Muscle of leg (tissue), 16 donors: ENCODE measurements at places on chromosomes 13 and 19.

DNA sequence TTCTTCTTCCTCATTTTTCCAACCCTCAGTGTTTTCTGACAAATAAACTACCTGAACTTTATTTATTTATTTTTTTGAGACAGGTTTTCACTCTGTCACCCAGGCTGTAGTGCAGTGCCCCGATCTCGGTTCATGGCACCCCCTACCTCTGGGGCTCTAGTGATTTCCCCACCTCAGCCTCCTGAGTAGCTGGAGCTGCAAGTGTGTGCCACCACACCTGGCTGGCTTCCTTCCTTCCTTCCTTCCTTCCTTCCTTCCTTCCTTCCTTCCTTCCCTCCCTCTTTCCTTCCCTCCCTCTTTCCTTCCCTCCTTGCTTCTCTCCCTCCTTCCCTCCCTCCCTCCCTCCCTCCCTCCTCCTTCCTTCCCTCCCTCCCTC, 32.3 kb downstream of the KCTD4 start:
- DNase-seq: no peak

DNA sequence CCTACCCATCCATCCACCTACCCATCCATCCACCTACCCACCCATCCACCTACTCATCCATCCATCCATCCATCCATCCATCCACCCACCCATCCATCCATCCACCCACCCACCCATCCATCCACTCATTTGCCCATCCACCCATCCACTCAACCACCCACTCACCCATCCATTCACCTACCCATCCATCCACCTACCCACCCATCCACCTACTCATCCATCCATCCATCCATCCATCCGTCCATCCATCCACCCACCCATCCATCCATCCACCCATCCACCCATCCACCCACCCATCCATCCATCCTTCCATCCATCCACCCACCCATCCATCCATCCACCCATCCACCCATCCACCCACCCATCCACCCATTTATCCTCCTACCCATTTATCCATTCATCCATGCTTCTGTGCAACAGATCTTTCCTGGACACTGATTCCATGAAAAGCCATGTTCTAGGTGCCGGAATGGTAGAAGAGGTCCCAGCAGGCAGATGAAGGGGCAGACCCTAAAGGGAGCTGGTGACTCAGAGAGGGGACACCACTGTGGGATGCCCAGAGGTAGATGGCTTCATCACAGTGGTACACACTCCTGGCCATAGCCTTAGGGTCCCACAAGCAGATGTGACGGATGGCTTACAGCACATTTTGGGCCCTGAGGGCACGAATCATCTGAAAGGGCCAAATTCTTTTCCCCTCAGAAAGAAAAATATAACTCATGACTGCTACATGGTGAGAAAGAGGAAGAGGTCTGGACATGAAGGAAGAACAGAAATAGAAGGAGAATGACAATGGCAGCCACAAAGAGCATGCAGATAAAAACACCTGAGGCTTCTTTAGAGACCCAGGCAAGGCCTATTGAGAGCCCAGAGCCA, 76.0 kb downstream of the KCTD15 start:
- DNase-seq: no peak

DNA sequence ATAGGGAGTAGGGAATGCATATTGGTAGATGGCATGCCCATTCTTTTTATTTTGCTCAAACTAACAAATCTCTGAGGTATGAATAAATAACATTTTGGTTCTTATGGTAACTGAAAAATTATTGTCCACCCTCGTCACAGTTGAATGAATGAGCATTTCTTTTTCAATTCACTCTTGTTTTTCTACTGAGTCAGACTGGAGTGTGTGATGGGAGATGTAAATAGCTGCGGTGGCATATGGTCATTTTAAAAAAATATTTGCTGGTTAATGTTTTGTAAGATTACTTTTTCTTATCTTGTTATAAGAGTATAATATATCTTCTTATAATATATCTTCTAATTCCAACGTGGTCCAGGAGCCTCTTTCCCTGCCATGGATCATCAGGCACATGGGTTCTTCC, 586.5 kb downstream of the SLITRK5 start:
- DNase-seq: no peak

DNA sequence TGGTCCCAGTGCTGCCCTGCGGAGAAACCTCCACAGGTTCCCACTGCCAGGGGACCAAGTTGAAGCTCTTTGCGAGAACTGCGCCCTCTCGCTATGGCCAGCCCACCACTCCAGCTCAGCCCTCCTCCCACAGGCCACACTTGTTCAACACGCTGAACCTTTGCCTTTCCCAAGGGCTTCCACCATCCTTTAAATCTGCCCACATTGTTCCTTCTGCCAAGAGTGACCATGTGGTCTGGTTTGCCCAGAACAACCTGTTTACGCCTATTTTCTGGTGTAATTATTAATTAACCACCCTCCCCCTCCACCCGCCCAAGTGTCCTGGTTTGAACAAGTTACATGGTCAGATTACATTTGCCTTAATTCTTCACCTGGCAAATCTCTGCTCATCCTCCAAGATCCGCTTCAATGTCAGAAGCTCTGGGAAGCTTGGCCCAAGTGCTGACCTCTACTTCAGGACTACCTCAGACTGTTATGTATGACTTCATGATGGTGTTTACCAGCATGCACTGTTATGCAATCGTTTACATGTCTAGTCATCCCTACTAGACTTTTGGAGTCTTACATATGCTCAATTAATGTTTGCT, 12.0 kb upstream of the USP12 start:
- DNase-seq: no peak

DNA sequence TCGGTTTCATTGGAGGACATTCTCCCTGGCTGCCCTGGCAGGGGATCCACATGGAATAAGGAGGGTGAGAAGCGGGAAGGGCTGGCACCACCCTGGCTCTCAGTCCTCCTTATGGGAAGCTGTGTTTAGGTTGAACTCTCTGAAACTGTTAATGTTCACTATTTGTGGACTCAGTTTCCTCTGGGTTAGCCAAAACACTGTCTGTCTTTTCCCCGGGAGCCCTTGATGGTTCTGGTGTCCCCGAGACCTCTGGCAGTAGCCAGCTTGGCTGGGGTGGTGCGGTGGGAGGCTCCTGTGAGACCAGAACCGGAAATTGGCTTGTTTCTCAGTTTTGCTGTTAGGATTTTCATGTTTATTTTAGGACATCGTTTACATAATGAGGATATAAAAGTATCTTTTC, 48.3 kb upstream of the TEX29 start:
- DNase-seq: no peak

- DNase-seq: peak; percentile 12
Observed at GRCh38 chr13:31903111-31903815, 128.3 kb upstream of the FRY start.

DNA sequence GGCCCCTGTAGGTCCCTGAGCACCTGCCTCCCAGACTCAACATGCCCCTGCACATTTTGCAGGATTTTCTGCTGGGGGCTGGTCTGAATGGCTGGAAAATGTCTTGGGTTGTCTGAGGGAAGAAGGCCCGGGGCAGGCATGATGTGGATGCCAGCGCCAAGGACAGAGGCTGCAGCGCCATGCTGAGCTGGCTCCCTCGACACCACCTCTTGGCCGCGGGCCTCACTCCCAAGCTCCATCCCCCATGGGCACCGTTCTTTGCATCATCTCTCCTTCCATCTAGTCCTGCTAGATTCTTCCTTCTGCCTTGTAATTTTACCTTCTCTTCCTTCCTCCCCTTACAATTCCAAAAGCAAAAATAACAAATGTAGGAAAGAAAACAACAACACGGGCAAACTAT, 70.6 kb downstream of the ZIC5 start:
- DNase-seq: no peak

- peak; percentile 39 for DNase-seq
Observed at GRCh38 chr13:26378116-26378515, 124.2 kb downstream of the CDK8 start.

- peak; percentile 86 for DNase-seq
Observed at GRCh38 chr19:34676697-34677385, at the start of gene SCGB2B2. TSS of gene SCGB2B2 (minus strand) at chr19:34677159. CDS start at chr19:34594563, 82,596 bp downstream.

DNA sequence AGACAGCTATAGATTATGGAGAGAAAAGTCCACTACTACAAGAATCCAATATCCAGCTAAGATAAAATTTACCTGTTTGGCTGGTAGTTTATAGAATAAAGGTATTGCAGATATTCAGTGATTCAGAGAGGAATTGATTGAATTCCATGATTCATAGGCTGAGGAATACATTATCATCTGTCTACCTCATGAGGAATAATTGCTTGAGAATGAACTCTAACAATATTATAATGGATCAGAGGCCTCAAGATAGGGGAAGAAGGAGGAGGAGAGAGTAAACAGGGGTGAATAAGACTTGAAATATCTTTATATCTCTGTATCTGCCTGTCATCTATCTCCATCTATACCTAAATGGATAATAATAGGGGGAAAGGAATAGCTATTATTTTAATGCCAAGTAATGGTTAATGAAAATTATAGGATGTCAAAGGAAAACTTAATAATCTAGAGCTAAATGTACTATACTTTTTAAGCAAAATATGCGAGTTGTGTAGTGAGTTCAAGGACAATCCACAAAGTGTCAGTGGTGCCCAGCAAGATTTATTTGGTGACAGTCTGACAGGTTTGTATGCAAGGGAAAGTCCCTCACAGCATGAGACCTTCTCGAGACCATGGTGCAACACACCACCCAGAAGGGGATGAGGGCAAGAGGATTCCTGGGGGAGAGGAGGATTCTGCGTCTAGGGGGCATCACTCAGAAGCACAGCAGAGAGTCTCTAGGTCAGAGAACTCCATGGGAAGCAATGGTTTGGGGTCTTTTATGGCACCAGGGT, 224.5 kb downstream of the GPC5 start:
- no peak for DNase-seq

- DNase-seq: peak; percentile 91
Observed at GRCh38 chr19:16295057-16295456, 29.6 kb upstream of the KLF2 start.

DNA sequence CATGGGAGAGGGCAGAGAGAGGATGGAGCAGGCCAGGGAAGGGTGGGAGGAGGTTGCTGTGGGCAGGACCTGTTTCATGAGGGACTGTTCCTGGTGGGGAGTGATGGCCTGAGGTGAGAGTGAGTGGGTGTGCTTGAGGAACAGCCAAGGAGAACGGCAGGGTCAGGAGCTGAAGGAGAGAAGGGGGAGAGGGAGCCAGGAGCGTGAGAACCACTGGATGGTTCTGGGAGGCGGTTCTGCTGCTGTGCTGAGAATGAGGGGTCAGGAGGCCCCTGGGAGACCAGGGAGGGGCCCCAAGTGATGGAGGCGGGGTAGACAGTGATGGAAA, 7.8 kb downstream of the SIN3B start:
- no peak for DNase-seq

DNA sequence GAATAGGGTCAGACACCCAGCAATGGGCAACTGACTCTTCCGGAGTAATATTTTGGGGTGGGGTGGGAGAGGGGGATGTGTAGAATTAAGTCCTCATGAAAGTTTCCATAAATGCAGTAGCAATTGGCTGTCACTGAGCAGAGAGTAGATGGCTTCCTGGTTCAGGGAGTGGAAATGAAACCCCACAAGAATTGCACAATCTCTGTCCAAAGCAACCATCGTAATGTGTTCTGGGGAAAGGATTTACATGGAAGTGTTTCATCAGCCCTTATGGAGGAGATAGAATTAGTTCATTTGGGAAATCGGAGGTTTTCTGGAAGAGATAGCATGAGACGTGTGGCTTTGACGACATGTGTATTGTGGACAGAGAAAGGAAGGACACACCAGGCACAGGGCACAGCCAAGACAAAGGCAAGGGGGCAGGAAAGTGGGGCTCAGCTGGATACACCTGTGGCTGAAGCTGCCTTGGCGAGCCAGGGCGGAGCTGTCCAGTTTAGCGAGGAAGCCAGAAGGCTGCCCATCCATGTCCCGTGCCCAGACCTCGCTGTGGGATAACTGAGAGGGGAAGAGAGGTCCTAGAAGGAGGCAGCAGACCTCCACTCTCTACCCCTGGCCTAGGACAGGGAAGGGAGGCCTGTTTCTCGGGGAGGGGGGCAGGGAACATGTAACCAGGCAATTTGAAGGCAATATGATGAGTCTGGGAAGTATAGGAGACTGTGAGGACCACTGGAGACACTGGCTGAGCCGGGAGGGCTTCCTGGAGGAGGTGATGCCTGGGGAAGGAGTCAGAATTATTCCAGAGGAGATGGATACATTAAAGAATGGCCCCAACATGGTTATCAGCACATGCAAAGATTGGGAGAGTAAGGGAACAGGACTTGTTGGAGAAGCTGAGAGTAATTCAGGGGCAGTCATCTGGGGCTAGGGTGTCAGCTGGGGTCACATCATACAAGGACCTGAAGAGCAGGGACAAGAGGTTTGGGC, 2.6 kb upstream of the CLEC4G start:
- DNase-seq: peak; percentile 68

DNA sequence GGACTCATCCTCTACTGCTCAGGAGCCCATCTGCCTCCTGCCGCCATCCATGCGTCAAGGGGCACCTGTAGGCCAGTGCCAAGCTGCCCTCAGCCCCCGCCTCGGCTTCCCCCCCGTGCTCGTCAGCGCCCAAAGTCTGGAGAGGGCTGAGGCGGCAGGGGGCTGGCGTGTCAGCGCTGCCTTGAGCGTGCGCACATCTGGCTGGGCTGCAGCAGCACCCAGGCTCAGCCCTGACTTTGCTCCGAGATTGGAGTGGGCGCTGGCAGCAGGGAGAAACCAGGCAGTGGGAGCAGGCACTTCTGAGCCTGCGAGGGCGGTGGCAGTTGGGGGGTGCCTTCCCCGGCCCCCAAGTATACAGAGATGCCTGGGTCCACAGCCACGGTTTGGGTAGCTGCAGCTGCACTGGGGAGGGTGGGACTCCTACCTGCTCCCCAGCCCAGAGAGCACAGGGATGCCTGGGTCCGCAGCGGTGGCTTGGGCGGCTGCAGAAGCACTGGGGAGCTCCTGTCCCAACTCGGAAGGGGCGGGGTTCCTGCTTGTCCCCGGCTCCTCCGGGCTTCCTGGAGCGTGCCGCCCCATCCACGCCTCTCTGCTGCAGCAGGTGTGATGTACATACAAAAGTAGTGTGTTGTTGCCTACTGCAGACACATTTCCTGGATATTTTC, 44.8 kb upstream of the LPAR6 start:
- no peak for DNase-seq

- DNase-seq: no peak
Observed at GRCh38 chr13:109214393-109214792, 572.0 kb downstream of the IRS2 start.

- DNase-seq: no peak
Observed at GRCh38 chr19:54502518-54503048, at the start of gene LAIR2. TSS of gene LAIR2 (plus strand) at chr19:54502831. CDS start at chr19:54502919, 88 bp downstream.

DNA sequence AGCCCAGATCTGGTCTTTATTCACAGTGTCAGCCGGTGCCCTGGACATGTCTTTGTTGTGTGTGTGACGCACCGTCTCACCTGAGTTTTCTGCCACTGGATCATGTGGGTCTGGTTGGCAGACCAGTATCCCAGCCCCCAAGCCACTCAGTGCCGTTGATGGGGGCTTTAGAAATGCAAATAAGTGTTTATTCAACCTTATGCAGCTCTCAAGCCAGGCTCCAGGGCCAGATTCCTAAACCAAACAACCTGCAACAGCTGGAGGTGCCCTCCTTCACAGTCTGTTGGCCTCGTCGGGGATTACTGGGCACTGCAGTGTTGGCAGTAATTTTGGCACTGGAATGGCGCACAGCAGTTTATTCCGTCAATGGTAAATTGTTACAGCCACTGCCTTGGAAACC, 21.6 kb downstream of the FAM124A start:
- DNase-seq: peak; percentile 26
